Activated T-cell treated with anti-CD3 and anti-CD28 coated beads for 48 hours (primary cell): ENCODE measurements at places on chromosomes 16 and 17.

GRCh38 chr17:12851901-12852435, 62.7 kb downstream of the ARHGAP44 start:
- DNase-seq: no peak

- no peak for DNase-seq
These were observed 71.3 kb downstream of the AMFR start for GRCh38 chr16:56354016-56354415.

GRCh38 chr17:49861150-49861884, 13.4 kb upstream of the TAC4 start:
- peak; percentile 52 for DNase-seq

DNA sequence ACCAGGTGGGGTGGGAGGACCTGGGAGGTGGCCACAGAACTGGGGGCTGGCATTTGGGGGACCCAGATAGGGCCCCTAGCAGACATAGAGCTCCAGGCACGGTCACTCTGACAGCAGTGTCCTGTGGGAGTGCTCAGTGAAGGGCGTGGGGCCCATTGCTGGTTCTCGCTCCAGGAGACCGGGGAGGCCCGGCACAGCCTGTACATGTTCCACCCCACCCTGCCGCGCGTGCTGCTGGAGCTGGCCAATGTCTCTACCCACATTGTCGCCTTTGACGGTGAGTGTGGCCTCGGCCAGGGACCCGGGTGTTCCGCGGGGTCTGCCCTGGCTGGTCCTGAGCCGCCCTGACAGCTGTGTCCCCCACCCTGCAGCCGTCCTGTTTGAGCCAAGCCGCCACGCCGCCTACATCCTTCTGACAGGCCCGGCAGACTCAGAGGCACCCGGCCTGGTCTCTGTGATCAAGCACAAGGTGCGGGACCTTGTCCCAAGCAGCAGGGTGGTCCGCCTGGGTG, 11.2 kb downstream of the RGS11 start:
- DNase-seq: no peak

DNA sequence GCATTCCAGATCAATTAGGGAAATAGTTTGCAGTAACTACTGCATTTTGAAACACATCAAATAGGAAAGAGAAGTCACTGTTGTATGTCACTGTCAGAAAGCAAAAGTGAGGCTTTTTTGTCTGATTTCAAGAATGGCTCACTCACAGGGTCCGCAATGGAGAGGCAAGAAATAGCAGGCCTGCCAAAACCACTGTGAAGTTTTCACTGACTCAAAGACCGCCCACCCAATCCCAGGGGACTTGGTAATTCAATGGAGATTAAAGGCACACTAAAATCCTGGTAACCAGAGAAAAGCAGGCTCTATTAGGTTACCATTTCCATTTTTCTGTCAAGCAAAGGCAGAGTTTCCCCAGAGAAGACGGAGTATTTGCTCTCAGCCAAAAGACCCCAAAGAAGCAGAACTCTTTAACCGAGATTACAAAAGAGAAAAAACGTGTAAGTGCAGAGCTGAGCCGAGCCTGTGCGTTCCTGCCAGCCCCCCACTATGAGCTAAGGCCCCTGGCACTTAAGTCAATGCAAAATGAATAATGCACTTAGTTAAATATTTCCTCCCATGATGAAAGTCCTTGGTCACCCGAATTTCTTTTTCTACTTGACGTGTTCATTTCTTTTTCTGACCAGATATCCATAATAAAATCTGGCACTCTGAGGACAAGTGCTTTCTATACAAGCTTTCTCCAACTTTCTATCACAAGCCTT, 57.0 kb downstream of the FOXL1 start:
- DNase-seq: no peak
